ENCODE measurements at places on chromosomes 2 and 18. TPM values are rescaled to one million over a fixed set of nuclear protein-coding genes. Genes with fewer than 3 reads are reported as not detected.

- no peak for DNase-seq
Measured at GRCh38 chr2:96550787-96551604, 14.4 kb downstream of the ARID5A start.

Gene EIF4E2
- 109 TPM for polyA plus RNA-seq

- DNase-seq: no peak
Measured at GRCh38 chr18:48230467-48231113, 178.6 kb downstream of the ZBTB7C start.

DNA sequence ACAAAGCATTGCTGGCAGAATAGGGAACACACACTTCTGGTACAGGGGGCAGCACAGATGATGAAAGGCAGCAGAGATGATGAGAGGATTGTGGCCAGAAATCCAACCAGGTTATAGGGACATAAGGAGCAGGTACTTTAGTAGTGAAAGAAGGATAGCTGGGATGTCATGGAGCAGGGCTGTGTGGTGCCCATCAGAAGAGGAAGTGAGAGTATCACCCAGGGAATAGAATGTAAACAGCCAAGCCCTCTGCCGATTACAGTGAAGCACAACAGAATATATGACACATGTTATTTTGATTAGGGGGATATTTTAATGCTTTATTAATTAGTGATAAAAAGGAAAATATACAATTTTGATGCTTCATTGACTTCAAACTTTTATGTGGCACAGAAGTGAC, 883.4 kb upstream of the CDH2 start:
- DNase-seq: no peak

GRCh38 chr2:240525802-240526201, 32.0 kb downstream of the ANKMY1 start:
- no peak for DNase-seq

Data from left renal cortex interstitium (tissue), 4 donors.